ENCODE measurements at places on chromosomes 3 and 15. TPM values are rescaled to one million over a fixed set of nuclear protein-coding genes. Genes with fewer than 3 reads are reported as not detected.

DNA sequence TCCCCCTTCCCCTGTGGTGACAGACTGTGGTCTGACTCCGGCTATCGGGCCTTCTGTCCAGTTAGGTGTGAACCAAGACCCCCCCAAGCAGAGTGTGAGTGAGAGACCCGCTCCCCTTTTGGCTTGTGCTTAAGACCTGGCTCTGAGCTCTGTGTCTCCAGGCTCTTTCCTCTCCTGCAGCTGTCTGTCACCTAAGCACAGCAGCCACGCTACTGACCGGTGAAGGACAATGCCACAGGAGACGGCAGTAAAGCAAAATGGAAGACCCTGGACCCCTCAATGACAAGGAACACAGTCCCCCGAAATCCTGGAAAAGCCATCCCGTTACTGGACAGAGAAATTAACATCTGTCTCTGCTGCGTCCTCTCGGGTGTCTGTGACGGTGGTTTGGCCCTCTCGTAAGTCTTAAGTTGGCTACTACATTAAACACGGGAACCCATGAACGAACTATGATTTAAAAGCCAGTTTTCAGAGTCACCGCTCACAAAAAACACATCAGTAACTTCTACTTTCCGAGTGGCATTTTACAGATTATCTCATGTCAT, 53.7 kb downstream of the CHSY1 start:
- DNase-seq: no peak

DNA sequence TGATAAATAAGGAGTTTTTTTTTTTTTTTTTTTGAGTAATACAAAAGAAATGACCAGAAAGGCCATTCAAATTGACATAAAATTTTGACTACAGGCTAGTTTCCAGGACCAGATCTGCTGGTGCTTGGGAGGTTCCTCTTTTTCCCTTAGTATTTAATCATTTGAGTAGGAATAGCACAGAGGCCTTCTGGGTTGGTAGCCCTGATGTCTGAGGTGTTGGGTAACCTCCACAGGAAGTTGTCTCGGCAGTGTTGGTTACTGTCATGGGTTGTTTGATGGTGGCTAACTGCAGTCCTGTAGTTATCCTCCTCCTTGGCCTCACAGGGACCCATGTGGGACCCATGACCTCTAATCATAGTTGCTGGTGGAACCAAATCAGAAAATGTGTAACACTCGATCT, 91.1 kb downstream of the USP13 start:
- DNase-seq: no peak

DNA sequence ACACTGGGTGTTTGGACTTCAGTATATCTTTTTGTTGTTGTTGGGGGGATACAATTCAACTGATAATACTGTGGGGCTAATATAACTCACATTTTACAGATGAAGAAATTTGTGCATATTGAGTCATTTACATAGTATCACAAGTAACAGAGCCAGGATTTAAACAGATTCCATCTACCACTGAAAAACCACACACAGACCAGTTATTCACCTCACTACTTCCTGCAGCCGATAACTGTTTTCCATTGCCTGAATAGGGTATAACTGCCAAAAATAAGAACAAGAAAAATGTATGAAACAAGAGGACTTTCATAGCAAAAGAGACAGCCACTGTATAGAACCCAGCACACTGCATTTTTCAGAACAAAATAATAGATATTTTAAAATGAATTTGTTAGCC, 215.8 kb upstream of the CNTN6 start:
- DNase-seq: no peak

GRCh38 chr15:62603742-62604141, 438.7 kb upstream of the C2CD4B start:
- peak; percentile 73 for DNase-seq

GRCh38 chr3:140552403-140552802, 125.5 kb upstream of the TRIM42 start:
- no peak for DNase-seq

DNA sequence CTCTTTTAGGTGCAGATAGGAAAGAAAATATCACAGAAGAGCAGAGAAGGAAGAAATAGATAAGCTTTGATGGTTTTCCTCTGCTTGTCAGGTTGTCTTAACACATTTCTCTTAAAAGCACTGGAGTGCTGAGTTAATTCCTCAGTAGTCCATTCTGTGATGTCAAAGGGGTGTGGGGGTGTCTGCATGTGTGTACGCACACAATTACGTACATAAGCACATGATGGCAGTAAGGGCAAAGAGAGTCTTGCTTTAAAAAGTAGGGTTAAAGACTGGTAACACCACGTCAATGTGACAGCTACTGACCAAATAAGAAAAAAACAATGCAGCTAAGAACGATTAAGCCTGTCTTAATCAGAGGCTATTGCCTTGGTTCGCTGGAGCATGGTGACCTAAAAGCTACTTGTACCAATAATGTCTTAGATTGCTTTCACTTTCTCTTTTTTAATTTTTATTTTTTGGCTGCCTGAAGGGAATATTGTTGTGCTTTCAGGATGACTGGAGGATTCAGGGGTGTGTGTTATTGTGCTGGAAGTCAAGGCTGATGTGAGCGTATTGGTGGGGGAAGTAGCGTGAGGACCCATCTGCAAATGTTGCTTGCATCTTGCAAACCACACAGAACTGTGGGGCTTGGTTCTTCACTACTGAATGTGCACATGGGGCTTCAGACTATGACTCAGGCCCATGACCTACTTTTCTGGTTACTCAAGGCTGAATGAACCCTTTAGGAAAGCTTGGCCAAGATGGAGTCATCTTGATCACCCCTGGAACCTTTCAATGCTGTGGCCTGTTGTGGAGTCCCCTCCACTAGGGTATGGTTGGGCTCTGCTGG, 417.8 kb upstream of the TPM1 start:
- peak; percentile 92 for DNase-seq

DNA sequence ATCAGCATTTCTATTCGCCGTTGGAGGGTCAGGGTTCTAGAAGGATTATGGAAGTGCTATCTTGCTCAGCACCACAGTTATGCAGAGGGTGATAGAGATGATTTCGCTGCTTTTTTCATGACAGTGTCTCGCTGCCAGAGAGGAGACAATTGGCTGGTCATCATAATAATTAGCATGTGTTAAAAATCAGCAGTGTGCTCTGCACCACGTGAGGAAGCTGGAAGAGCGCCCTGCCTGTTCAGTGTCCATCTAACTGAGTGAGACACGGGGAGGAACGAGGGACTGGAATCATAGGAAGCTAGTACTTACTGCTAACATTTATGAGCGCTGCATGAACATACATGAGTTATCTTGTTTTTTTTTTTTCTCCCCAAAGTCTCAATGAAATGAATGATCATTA, 116.2 kb upstream of the PLAAT1 start:
- no peak for DNase-seq

DNA sequence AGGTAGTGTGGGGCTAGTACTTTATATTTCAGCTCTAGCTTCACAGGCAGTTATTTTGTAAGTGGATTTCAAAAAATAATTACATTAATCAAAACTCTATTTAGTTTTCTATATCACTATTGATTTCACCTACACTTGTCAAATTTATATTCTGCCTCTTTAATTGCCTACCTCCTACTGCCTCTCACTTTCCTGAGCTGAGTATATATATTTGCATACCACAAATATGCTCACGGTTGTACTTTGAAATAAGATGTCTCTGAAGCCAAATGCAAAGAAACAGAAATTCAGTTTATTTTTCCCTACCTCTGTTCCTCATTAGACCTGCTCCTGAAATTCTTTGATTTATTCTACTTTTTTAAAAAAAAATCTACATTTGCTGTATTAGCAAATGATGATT, 309.3 kb upstream of the TGFBR2 start:
- no peak for DNase-seq

GRCh38 chr15:53448232-53449015, 311.0 kb downstream of the WDR72 start:
- peak; percentile 40 for DNase-seq

DNA sequence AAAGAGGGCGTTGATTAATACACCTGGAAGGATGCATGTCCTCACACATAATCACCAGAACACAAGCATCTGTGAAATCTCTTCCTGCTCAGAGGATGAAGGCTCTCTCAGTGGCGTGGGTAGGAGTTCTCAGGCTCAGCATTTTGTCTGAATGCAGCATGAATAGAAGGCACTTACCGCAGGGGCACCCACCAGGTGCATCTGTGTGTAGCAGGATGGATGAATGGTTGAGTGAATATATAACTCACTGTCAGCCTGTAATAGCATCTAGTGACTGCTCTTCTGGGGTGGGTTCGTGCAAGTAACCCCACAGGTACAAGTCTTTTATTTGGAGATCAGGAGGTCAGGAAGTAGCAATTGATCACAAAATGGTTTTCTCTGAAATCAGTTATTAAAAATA, 143.0 kb downstream of the SQOR start:
- DNase-seq: no peak

DNA sequence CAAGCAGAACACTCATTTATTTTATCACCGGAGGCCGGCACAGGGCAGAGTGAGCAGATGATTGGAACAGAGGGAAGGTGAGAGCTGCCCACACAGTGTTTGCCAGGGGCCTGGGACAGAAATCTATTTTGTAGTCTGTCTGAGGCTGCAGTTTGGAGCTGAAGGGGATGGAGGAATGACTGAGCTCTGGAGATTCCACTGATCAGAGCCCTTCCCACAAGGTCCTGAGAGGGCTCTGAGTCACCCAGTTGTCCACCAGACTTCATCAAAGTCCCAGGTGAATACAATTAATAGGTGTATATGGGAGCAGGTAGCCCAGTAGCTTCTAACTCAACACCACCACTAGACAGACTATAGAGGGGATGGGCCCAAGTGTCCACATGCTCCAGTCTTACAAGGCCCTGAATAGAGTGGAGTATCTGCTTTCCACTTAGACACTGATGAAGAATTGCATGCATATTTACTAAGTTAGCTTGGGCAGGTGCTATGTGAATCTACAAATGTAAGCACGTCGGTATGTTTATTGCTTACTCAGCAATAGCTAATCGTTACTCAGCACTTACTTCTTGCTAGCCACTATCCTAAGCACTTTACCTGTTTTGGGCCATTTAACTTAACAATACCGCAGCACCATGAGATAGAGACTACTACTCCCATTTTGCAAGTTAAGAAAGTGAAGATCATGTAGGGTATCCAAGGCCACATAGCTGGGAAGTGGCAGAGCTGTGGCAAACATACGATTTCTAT, 2.7 kb upstream of the STARD5 start:
- no peak for DNase-seq

- no peak for DNase-seq
Observed at GRCh38 chr3:52683611-52684010, 2.1 kb downstream of the PBRM1 start.

DNA sequence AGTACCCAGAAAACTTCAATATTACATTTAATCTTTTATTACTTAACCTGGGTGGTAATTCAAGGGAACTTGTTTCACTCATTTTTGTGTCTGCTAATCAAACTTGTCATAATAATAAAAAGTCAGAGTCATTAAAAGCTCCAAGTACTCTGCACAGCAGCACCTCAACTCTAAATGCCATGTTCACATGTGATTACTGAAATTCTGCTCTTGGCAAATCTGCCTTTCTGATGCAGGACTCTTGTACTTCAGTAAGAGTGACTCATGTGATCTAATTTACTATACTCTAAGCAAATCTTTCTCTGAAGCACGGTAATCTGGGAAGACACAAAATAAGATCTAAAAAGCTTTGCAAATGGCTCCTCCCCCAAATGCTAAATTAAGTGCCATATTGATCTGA, 6.4 kb downstream of the ROBO1 start:
- no peak for DNase-seq

- DNase-seq: no peak
Observed at GRCh38 chr3:107323723-107324122, 53.5 kb upstream of the CCDC54 start.

SH3GL3 gene
- 0.35 TPM for total RNA-seq

TRIM71 gene
- total RNA-seq: 0.87 TPM

CA12 gene
- total RNA-seq: 19.6 TPM

SIAH2 gene
- 33.7 TPM for total RNA-seq

Measured in renal cortical epithelial cell (primary cell).